ENCODE measurements at places on chromosomes 13 and 19. TPM values are rescaled to one million over a fixed set of nuclear protein-coding genes. Genes with fewer than 3 reads are reported as not detected.

GRCh38 chr19:14450168-14450874 is 17.2 kb downstream of the PKN1 start:
- DNase-seq, result no peak

- DNase-seq, result no peak
Observed at GRCh38 chr19:6018786-6019185, 40.8 kb upstream of the RANBP3 start.

GRCh38 chr13:24284889-24285565 is 24.4 kb upstream of the C1QTNF9 start:
- no peak for DNase-seq

GRCh38 chr19:40539070-40539469 is 37.6 kb upstream of the SHKBP1 start:
- no peak for DNase-seq

DNA sequence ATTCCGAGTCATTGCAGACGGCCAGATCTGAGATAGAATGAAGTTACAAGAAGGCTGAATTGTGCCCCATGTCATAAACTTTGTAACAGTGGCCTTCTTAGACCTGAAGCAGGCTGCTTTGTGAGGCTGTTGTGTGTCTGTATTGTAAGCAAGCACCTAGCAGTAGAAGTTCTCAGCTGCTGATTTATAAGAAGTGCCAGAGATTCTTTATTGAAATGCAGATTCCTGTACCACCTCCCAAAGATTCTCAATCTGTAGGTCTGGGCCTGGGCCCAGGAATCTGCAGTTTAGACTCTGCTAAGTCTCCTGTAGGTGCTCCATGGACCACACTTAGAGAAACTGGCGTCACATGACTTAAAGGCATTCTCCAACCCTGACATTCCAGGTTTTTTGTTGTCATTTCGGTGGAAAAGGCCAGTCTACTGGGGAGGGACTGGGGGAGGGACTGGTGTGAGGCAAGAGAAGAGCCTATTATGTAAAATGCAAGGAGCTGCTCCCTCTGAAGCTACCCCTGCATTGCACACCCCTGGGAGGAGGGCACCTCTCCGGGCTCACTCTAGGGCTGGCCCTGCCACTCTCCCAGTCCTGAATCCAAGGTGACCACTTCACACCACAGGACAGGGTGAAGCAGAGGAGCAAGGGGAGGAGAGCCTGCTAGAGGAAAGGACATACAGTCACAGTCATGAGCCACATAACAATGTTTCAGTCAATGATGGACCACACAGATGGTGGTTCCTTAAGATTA is 769 bp upstream of the TMEM272 start:
- DNase-seq, result no peak

- DNase-seq, result no peak
Observed at GRCh38 chr13:85486663-85487062, 312.6 kb downstream of the SLITRK6 start.

DNA sequence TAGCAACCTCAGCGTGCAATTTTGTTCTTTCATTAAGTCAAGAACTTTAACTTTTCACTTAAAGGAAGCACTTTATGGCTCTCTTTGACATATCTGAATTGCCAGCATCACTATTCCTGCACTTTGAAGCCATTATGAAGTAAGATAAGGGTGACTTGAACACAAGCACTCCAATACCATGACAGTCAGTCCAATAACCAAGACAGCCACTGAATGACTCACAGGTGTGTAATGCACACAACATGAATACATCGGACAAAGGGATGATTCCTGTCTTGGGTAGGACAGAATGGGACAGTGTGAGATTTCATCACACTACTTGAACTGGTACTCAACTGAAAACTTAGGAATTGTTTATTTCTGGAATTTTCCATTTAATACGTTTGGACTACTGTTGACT is 233.7 kb upstream of the IPO5 start:
- DNase-seq, result no peak

DNA sequence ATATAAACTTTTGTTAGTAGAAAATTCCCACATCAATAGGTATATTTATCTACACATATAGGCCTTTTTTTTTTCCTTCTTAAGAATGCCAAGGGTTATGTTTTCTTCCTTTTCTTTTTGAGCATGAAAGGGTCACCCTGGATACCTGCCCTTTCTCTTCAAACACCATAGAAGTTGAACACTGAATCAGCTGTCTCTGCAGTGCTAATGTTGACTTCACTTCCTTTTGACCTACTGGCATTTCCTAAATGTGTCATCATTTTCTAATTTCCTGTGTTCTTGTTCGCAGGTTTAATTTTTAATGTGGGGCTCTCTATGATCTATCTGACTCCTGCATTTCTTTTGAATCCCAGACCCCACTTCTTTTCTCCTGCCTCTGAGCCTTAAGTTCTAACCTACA is 532.0 kb downstream of the GPC6 start:
- DNase-seq, result no peak

DNA sequence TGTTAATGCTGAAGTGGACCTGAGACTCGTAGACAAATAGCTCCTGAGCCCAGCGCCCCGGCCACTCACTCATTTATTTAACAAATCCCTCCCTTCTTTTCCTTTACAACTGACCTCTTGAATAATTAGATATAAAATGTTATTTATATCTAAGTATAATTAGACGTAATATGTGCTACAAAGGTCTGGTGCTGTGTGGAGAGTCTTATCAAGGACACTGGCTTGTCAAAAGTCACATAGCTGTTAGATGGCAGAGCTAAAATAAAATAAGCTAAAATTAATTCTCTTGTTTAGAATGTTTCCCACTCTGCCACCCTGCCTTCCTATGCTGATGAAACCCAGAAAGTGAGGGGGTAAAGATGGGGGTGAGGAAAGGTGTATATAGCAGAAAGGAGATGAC is 73.0 kb upstream of the FAM216B start:
- no peak for DNase-seq

GRCh38 chr13:58151452-58151851 is 519.9 kb downstream of the PCDH17 start:
- no peak for DNase-seq

DNA sequence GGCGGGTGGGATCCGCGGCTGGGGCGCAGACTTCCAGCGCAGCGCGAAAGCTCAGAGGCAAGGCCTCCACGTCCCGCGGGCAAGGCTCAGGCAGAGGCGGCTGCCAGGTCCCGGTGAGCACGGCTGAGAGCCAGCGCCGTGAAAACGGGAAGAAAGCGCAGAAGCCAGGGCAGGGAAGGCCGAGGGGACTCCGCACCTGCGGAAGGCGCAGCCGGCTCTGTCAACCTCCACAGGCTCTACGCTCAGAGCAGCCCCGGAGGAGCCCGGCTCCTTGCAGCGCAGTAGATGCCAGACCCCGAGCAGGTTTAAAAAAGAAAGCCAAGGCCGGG is 131.0 kb downstream of the RNF17 start:
- DNase-seq, result no peak

- no peak for DNase-seq
Observed at GRCh38 chr13:51894239-51894638, 32.5 kb downstream of the CCDC70 start.

- DNase-seq, result no peak
Observed at GRCh38 chr13:27797228-27797624, 4.9 kb downstream of the GSX1 start.

GRCh38 chr19:27974082-27974513 is 1238.9 kb downstream of the UQCRFS1 start:
- DNase-seq, result no peak

DNA sequence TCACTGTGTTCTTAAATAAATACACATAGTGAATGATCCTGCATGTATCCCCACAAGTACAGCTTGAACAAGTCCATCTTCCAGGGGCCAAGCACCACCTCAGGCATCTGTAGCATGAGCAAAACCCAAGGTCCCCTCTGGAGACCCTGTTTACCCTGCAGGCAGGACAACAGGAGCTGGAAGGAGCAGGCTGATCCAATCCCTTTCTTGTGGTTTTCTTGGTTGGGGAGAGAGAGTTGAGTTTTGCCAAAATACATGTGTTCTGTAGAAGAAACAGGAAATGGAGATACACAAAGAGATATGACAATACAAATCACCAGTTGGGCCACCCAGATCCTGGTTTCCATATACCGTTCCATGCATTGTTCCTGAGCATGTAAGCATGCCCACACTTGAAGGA is 92.8 kb downstream of the SHISA2 start:
- no peak for DNase-seq

DNA sequence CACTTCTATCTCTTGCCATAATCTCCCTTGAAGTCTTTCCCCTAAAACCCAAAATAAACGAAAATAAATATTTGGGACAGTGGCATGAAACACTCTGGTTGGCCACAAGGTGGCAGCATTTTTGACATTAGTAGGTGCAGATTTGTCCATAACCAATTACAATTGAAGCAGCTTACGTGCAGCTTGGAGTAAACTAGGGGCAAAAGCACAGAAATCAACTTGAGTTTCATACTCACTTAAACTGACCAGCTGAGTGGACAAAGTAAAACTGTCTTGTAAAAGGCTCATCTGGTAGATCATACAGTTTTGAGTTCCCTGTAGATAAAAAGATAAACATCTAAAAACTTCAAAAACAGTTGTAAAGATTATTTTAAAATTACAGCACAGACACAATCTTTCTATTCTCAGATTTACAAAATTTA is 18.8 kb downstream of the PDCD5 start:
- no peak for DNase-seq

- no peak for DNase-seq
Observed at GRCh38 chr19:43470288-43470687, 4.9 kb upstream of the LYPD3 start.

DNA sequence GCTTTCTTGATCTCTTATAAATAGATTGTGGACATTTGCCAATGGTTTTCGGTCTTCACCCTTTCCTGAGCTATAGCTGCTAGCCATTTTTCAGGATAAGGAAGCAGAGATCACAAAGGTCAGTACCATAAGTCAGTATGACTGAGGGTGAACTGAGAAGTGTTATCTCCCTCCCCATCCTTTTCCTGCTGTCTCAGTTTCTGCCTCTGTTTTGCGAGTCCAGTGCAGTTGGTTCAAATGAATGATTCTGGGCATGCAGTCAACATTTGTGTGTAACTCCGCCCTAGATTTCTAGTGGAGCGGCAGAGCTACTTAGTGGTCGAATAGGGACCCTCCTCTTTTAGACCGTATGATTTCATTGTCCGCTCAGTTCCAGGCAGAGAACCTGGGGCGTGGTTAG is 460.8 kb upstream of the ARGLU1 start:
- DNase-seq, result no peak

GRCh38 chr19:11611730-11612129 is 14.4 kb downstream of the ZNF627 start:
- DNase-seq, result no peak

GRCh38 chr13:70432276-70432805 is 324.1 kb upstream of the KLHL1 start:
- DNase-seq, result no peak

DNA sequence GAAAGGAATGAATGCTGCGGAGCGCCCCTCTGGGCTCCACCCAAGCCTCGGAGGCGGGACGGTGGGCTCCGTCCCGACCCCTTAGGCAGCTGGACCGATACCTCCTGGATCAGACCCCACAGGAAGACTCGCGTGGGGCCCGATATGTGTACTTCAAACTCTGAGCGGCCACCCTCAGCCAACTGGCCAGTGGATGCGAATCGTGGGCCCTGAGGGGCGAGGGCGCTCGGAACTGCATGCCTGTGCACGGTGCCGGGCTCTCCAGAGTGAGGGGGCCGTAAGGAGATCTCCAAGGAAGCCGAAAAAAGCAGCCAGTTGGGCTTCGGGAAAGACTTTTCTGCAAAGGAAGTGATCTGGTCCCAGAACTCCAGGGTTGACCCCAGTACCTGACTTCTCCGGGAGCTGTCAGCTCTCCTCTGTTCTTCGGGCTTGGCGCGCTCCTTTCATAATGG is 8.6 kb downstream of the PDX1 start:
- no peak for DNase-seq

DNA sequence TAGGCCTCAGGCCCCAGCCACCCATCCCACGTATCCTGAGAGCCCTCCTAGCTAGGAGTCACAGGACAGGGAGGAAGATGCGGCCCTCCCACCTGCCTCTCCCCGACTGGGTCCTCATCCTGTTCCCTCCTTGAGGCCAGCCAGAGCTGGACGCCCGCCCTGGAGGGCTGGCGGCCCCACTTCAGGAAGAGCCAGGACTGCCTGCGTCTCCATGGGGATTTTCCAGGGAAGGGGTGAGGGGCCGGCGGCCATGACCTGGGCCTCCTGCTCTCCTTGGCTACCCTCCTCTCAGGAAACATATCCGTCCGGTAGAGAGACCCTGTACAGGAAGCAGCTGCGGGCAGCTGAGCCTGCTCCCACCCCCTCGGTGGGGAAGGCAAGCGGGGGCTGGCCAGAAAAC is 11.3 kb upstream of the PRKD2 start:
- no peak for DNase-seq

Gene ELSPBP1
- not detected for total RNA-seq

Gene URAD
- total RNA-seq, result not detected

Gene ZBTB7A
- 33.8 TPM for total RNA-seq

Gene HCST
- total RNA-seq, result 3.3 TPM

Gene NDUFA3
- total RNA-seq, result 108 TPM

Gene SPRY2
- total RNA-seq, result 33.1 TPM

Gene LAIR2
- not detected for total RNA-seq

Gene FUT1
- 3.1 TPM for total RNA-seq

Gene STARD13
- 21.6 TPM for total RNA-seq

Gene SMIM44
- total RNA-seq, result not detected

Gene ITGBL1
- 2.4 TPM for total RNA-seq

Gene ZNF878
- total RNA-seq, result 0.26 TPM

Gene FCER2
- not detected for total RNA-seq

Gene DPF1
- total RNA-seq, result not detected

Measured in right atrium auricular region (tissue), 2 donors.